ENCODE measurements at places on chromosomes 7 and 10.

- no peak for DNase-seq
Measured at GRCh38 chr7:54915870-54916598, 102.8 kb upstream of the EGFR start.

GRCh38 chr7:152956006-152956405, 196.5 kb downstream of the ACTR3B start:
- no peak for DNase-seq

DNA sequence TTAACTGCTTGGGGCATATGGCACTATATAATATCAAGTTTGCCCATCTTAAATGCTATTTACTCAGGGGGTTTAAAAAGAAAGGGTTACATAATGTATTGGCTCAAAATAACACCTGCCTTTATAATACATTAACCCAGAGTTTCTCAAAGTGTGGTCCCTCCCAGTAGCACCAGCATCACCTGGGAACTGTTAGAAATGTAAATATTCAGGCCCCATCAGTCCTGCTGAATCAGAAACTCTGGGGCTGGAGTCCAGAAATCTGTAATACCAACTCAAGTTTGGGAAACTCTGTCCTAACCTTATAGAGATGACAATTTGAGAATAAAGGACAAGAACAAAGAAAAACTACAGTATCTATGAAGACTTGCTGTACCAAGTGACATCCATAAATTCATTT, 270.7 kb downstream of the PARD3 start:
- no peak for DNase-seq

- DNase-seq = no peak
Measured at GRCh38 chr10:110812583-110812982, 59.1 kb upstream of the PDCD4 start.

DNA sequence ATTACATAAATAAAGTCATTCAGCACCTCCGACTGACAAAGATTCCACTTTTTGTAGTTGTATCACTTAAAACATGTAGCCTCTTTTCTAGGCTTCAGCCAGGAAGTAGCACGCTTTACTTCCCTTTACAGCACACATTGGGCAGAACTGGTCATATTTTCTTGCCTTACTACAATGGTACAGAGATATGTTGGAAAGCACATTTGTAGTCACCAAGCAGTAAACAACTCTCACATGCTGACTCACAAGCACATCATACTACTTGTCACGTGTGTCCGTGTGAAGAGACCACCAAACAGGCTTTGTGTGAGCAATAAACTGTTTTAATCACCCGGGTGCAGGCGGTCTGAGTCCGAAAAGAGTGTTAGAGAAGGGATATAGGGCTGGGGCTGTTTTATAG, 1071.8 kb downstream of the DNAJB9 start:
- no peak for DNase-seq

DNA sequence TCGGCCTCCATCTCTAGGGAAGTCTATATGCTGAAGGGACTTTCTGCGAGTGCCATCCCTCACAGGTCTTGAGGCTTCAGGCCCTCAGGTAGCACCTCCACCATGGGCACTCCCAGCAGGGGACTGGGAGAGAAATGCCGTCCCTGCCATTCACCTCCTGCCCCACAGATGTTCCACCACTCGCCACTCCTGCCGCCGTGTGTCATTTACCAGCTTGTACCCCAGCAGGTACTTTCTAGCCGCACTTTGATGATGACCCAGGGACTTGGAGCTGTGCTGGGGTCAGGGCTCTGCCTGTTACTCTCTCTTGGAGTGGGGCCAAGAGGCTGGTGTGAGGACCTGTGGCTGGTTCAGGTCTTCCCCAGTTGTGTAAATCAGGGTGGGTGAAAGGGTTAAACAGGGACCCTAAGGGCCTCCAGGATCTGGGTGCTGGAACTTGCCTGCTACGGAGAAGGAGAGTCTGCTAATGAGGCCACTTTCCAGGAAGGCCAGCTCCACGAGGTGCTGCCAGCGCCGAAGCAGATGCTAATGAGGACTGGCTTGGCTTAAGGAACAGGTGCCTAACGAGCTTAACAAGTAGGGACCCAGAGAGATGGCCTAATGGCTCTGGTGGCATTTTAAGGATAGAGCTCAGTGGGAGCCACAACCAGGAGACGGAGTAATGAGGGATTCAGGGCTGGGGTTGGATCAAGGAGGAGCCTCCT, 32.4 kb downstream of the CRHR2 start:
- no peak for DNase-seq

DNA sequence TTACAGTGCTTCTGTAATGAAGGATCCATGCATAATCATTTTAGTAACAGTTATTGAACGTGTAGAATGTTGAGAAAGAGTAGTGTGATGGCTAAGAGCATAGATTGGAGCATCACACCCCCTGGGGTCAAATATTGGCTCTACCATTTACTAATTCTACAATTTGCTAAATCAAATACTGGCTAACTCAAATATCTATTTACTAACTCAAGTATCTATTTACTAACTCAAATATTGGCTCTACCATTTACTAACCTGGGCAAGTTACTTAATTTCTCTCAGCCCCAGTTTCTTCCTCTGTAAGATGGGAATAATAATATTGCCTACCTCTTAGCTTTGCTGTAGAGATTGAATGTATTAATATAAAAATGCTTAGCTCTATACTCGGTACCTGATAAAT, 64.0 kb downstream of the CDK14 start:
- no peak for DNase-seq
